ENCODE measurements at places on chromosomes 13 and 19. TPM values are rescaled to one million over a fixed set of nuclear protein-coding genes. Genes with fewer than 3 reads are reported as not detected.

Gene ZNF44
- 16.2 TPM for total RNA-seq

Gene MEIOSIN
- not detected for total RNA-seq

Gene SIGLEC12
- 1.4 TPM for total RNA-seq

Gene WDR88
- not detected for total RNA-seq

Gene PODNL1
- not detected for total RNA-seq

Gene ACTL9
- total RNA-seq = not detected
